ENCODE measurements at places on chromosomes 5 and 9. TPM values are rescaled to one million over a fixed set of nuclear protein-coding genes. Genes with fewer than 3 reads are reported as not detected.
A peak's percentile ranks its signal among the peaks of the same experiment; 100 is the strongest.

RGS14 gene
- total RNA-seq: 36.5 TPM

MGAT1 gene
- 80.7 TPM for total RNA-seq

DNA sequence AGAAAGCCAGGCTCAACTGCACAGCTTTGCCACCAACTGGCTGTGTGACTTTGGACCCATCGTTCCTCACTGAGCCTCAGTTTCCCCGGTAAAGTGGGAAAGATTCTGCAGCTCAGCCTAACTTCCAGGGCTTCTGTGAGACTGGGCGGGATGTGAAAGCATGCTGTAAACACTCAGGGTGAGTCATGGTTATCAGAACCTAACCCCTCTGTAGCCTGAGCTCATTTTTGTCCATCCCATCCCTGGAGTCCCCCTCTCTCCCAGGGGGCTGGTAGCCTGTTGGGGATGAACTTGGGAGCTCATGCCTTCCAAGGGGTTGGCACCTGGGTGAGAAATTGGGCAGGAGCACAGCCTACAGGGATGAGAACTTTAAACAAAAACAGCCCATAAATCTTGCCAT, 2.3 kb downstream of the CCDC69 start:
- DNase-seq: no peak

- DNase-seq: peak; percentile 82
Measured at GRCh38 chr5:59099270-59099994, 516.6 kb downstream of the RAB3C start.

DNA sequence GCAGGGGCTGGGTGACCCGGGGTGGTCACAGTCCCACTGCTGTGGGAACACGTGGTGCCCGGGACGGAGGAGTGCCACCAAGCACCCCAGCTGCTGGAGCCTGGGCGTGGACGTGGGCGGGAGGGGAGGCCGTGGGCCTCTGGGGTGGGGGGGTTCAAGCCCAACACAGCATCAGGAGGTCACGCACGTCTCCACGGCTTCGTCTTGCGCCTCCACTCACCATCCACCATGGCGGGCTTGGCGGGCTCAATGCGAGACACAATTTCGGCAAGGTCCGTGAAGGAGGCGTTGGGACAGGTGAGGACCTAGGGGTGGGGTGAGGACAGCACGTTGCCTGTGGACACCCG, 2.2 kb upstream of the NSMF start:
- DNase-seq: no peak

DNA sequence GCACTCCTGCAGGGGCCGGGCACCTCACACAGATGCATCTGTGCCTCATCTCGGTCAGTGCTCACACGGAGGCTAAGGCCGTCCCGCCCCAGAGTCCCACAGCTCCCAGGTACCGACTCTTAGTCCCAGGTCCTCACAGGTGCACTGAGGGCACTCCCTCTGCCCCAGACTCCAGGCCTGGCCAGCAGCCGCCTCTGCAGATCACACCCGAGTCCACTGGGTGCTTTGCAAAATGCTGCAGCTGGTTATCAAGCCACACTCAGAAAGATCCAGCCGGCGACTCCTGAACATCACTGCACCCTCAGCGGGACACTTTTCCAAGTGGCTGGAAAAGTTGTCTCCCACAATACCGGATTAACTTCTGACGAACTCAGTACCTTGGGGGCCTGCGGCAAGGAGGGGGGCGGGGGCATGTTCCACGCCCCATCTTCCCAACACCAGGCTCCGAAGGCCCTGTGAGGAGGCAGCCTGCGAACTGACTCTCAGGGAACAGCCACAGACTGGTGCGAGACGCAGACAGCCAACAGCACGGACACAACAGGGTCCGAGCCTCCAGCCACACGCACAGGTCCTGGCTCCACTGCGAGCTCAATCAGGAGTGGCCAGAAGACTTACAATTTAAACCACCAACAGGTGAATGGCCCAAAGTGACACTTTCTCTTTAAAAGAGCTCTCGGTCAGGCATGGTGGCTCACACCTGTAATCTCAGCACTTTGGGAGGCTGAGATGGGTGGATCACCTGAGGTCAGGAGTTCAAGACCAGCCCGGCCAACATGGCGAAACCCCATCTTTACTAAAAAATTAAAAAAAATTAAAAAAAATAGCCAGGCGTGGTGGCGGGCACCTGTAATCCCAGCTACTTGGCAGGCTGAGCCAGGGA, 4.0 kb downstream of the BRD3 start:
- no peak for DNase-seq

GRCh38 chr9:91359734-91360470, 1.8 kb downstream of the AUH start:
- no peak for DNase-seq

DNA sequence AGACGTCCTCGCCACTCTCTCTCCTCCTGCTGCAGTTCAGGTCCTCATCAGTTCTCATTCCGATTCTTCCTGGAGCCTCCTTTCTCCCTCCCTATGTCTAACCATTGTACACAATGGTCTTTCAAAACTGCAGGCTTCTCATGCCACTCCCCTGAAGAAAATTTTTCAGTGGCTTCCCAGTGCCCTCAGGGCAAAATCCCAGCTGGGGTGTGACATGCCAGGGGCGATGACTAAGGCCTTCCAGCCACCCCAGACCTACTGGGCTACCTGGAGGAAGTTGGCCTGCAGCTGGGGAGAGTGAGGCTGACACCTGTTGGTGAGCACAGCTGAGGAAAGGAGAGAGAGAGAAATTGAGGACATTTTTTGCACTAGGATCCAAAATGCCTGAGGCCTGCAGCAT, 65.2 kb downstream of the SREK1 start:
- peak; percentile 86 for DNase-seq

KIF20A gene
- 105 TPM for total RNA-seq

SKP2 gene
- 52.8 TPM for total RNA-seq

SPOCK1 gene
- 4.5 TPM for total RNA-seq

GRCh38 chr5:83173826-83174225, 96.5 kb downstream of the XRCC4 start:
- DNase-seq: no peak

- no peak for DNase-seq
Measured at GRCh38 chr9:104278929-104279496, 184.9 kb downstream of the SMC2 start.

- DNase-seq: no peak
Measured at GRCh38 chr5:116135344-116135743, 50.5 kb downstream of the COMMD10 start.

RAB14 gene
- total RNA-seq: 39.5 TPM

GRCh38 chr5:163407034-163407655, 30.2 kb upstream of the CCNG1 start:
- DNase-seq: peak; percentile 5

GRCh38 chr5:71582945-71583584, 4.1 kb upstream of the MCCC2 start:
- no peak for DNase-seq

DNA sequence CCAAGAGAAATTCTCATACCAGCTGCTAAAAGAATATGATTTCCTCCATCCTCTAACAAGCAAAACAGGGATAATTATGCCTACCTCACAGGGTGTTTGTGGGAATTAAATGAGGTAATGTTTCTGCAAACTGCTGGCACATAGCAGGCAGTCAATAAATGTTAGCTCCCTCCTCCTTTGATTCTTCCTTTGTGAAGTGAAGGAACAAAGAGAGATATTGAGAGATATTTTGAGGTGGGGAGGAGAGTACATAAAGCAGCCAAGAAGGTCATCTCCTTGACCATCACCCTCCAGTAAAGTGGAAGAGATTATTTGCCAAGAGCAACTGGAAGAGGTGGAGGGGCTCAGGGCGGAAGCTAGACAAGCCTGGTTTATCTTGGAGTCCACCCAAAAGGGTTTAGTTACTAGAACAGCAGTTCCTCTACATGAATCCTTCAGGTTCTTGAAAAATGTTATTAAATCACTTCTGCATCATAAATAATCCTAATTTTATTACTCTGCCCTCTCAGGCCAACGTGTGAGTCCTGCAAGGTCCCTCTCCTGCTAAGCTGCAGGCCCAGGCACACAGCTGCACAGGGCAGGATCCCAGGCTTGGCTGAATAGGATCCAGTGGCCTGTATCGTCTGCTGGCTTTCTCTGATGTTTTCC, 35.0 kb upstream of the TLE1 start:
- no peak for DNase-seq

RASGRF2 gene
- total RNA-seq: not detected

GRCh38 chr9:127771570-127772189, 6.8 kb downstream of the SH2D3C start:
- no peak for DNase-seq

GRCh38 chr9:118473521-118473920, 769.3 kb downstream of the TLR4 start:
- DNase-seq: no peak

DNA sequence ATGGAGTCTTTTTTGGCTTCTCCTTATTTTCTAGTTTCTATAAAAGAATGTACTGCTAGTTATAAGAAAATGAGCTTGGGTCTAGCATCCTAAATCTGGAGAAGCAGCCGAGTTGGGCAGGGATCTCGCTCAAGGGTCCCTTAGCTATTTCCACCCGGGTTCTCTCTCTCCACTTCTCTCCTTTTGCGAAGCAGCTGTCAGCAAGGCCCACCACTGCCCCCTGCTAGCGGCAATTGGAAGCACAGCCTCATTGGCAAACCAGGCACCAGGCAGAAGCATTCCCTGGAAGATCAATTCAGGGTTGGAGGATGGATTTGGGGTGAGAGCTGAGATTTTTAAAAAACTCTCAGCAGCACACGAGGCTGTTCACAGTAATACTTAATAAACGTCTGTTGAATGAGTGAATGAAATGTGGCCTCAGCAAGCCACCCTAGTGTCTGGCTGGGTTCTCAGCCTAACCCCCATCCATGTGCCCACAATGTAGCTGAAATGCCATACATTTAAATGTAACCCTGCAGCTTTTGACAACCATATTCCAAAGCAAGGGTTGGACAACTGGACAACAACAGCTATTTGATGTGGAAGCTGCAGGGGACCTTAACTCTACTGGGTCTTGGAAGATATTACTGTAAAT, 34.6 kb upstream of the TNIP1 start:
- peak; percentile 49 for DNase-seq

DNA sequence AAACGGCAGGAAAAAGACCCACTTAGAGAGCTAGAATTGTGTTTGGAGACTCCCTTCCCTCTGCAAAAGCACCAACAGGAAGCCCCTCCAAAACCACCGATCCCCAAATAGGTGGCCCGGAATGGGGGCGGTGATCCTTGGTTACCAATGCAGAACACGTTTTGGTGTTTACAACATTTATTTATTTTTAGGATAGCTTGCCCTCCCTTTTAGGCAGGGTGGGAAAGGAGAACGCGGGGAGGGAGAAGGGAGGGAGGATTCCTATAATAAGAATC, 579 bp upstream of the NTRK2 start:
- no peak for DNase-seq

GRCh38 chr9:69584759-69585158, 87.4 kb downstream of the APBA1 start:
- no peak for DNase-seq

- no peak for DNase-seq
Measured at GRCh38 chr5:169013208-169013728, 287.7 kb downstream of the SLIT3 start.

DNA sequence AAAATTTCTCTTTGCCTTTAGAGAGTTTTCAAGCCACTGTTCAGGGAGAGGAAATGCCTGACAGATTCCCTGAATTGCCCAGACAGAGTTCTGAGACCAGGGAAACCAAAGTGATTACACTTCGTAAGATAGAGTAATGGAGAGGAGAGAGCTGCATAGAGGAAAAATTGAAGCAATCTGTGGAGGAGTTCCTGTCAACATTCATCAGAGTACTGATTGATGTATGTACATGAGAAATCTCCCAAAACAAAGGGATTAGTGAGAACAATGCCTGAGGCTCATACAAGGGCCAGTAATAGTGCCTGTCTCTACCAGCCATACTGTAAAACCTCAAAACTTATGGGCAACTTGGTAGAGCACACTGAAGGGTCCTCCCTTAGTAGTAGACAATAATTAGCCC, 79.0 kb upstream of the TRIM32 start:
- DNase-seq: no peak

SPINK1 gene
- total RNA-seq: 0.72 TPM

DNA sequence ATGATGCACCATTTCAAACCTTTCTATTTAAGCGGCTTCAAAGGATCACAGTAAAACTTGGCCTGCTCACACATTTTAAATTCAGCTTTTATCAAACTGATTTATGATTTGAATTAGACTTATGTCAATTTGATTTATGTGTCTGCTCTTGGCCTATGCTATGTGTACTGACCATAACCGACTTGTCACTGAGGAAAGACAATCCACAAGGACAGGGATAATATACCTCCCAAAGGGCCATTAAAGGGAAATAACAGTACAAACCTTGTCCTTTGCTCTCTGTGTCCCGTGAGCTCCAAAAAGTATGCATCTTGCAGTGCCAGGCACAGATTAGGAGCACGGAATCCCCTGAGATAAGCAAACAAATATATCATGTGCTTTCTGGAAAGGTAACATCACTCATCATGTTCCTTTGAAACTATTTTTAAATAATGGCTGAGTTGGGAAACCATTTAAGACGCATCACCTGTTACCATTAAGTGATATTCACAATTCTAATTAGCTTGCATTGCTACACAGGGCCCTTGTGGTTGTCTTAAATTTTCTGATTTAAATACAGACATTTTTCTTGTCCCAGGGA, 31.9 kb upstream of the FTMT start:
- DNase-seq: no peak

DNA sequence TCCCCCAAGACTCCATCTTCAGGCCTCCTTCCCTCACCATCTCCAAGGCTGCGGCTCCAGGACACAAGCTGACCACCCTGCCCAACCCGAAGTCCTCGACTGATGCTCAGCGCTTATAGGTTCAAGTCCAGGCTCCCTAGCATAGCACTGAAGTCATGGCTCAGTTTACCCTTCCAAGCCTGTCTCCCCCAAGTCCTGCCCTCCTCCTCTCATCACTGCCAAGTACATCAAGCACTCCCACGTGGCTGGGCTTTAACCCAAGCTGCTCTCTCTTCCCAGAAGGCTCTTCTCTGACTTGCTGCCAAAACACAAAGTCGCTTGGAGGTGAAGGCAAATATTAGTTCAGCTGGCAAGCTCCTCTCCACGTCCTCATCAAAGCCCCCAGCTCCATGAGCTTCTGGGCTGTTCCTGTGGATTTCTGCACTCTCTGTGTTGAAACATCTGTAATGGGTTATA, 22.1 kb upstream of the MARCHF6 start:
- DNase-seq: no peak

PALM2AKAP2 gene
- total RNA-seq: 0.98 TPM

GRCh38 chr9:34675048-34675714, 12.7 kb upstream of the CCL27 start:
- DNase-seq: peak; percentile 28

DNA sequence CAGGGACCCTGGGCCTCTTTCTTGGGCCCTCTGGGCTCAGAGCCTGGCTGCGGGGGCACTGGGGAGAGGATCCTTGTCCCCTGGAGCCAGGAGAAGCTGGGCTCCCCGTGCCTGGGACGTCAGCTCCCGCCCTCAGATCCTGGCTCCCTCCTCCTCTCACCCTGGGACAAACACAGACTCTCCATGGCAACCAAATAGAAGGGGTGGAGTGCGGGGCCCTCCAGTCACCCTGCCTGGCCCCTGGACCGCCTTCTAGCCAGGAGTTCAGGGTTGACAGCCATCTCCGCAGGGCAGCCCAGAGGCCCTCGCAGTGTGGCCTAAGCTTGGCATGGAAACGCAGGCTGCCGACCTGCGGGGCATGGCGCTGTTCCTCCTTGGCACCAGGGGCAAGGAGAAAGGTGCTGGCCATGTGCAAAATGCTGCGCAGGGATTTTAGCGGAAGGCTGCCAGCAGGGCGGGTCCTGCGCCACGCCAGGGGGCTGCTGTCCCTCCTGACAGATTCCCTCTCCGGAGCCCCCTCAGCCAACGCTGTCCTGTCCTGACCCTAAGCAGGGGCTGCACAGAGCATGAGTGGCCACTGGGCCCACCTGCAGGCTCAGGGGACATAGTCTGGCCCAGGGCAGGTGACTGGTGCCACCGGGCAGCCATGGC, 1.0 kb downstream of the ZDHHC11 start:
- no peak for DNase-seq

SLC24A2 gene
- total RNA-seq: not detected

Measured in A172 (cell line).